T-helper 17 cell (primary cell): ENCODE measurements at places on chromosomes 7 and 10. TPM values are rescaled to one million over a fixed set of nuclear protein-coding genes. Genes with fewer than 3 reads are reported as not detected.
A peak's percentile ranks its signal among the peaks of the same experiment; 100 is the strongest.

DNA sequence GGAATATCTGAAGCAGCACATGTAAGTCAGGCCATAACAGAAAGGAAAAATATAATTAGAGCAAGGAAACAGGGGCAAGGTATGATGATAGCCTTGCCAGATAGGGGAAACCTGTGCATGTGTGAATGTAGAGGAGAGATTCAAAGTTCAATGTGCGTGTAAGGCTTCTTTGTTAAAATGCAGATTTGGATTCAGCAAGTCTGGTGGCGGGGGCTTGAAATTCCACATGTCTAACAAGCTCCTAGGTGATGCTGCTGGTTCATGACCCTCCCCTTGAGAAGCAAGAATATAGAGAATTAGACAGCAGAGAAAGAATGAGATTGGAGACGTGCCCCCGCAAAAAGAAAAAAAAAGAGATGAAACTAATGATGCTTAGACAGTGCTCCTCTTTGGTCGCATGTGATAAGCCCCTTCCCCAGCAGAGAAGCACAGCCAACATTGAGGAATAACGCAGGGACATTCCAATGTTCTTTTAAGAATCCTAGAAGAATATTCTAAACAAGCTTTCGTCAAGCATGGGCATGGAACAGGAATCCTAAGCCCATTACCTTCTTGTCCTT is 21.1 kb upstream of the MACC1 start:
- H3K4me3 ChIP-seq: peak overlapping the region; percentile 22
- DNase-seq: no peak
- H3K27me3 ChIP-seq: no peaks in the 10 kb centered on the region
- H3K36me3 ChIP-seq: no peaks in the 10 kb centered on the region

DNA sequence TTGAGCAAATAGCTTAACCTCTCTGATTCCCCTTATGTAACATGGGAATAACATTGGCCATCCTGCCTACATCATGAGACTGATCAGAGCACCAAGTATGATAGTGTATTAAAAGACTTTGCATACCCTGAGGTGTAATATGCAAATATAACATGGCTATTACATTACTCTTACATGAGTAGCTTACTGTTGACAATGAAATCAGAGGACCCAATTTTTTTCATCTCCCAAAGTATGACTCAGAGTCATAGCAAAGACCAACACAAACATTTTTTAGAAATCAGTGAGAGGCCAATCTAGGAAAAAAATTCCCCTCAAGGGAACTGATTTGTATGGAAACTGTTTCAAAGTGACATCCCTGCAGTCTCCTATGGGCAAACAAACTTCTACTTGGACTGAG is 47.0 kb upstream of the TMEM140 start:
- DNase-seq: no peak
- H3K36me3 ChIP-seq: no peaks in the 10 kb centered on the region
- H3K27ac ChIP-seq: no peak overlapping the region
- no peak overlapping the region for H3K4me3 ChIP-seq
- H3K27me3 ChIP-seq: no peaks in the 10 kb centered on the region

- H3K27ac ChIP-seq: no peak overlapping the region
- no peak for DNase-seq
- no peaks in the 10 kb centered on the region for H3K27me3 ChIP-seq
- no peak overlapping the region for H3K4me3 ChIP-seq
- H3K4me1 ChIP-seq: peaks cover 2% of the 10 kb centered on the region
- peaks cover 4% of the 10 kb centered on the region for H3K36me3 ChIP-seq
Observed at GRCh38 chr7:130853503-130854279, 119.7 kb upstream of the KLF14 start.

DNA sequence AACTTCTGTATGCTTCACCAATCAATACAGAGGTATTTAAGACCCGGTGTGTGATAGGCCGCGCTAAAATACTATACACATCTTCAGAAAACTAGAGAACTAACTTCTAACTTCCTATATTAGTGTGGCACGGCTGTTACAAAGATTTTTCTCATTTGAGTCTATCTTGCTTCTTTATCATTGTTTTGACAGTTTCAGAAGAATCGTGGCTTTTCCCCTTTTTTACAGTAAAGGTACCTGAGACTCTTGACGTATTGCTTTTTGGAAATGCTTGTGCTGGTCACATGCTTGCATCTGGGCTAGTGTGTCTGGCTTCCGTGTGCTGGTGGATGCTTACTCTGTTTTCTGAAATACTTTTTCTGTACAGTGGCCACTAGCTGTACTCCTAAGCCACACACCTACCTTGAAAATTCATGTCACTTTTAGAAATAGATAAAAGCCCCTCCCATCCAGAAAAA is 12.7 kb downstream of the IKZF1 start:
- no peaks in the 10 kb centered on the region for H3K27me3 ChIP-seq
- H3K4me1 ChIP-seq: peaks cover 81% of the 10 kb centered on the region
- DNase-seq: peak; percentile 49
- H3K36me3 ChIP-seq: peaks cover 2% of the 10 kb centered on the region
- peak overlapping the region; percentile 91 for H3K4me3 ChIP-seq

DNA sequence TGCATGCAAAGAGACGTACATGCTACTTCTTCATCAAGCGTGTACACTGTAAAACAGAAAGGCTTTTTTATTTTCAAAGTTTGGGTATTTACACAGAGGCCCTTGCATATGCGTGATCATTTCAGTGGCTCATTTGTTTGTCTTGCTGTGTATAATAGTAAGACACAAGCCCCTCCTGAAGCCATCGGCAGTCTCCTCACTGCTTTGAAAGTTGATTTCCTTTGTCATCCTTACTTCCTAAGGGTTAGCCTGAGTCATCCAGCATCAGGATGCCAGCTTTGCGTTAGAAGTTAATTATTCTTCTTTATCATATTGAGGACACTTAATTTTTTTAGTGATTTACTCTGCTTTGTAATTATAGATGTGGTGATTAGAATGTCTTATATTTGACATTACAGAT is 72.5 kb upstream of the CTBP2 start:
- H3K27me3 ChIP-seq: peaks cover 17% of the 10 kb centered on the region
- no peak overlapping the region for H3K27ac ChIP-seq
- no peak for DNase-seq

The SLC26A4 gene
- 0.21 TPM for total RNA-seq

- H3K27ac ChIP-seq: no peak overlapping the region
- no peak overlapping the region for H3K4me3 ChIP-seq
Observed at GRCh38 chr7:12323415-12323814, 80.2 kb downstream of the VWDE start.

The BAG3 gene
- total RNA-seq: 52.0 TPM

The CAPZA2 gene
- total RNA-seq: 81.0 TPM

The TAF3 gene
- 17.0 TPM for total RNA-seq

GRCh38 chr10:80492848-80493521 is 38.9 kb downstream of the TSPAN14 start:
- peak overlapping the region; percentile 87 for H3K4me3 ChIP-seq
- peaks cover 24% of the 10 kb centered on the region for H3K36me3 ChIP-seq
- H3K27me3 ChIP-seq: no peaks in the 10 kb centered on the region
- H3K27ac ChIP-seq: peak overlapping the region; percentile 93
- peaks cover 86% of the 10 kb centered on the region for H3K4me1 ChIP-seq

The PRPS1L1 gene
- not detected for total RNA-seq

- no peaks in the 10 kb centered on the region for H3K27me3 ChIP-seq
- H3K4me3 ChIP-seq: no peak overlapping the region
- H3K36me3 ChIP-seq: no peaks in the 10 kb centered on the region
- no peak for DNase-seq
Observed at GRCh38 chr10:65501259-65501658, 1424.6 kb upstream of the LRRTM3 start.

GRCh38 chr10:67723601-67724000 is 27.6 kb upstream of the CTNNA3 start:
- no peaks in the 10 kb centered on the region for H3K36me3 ChIP-seq
- H3K4me3 ChIP-seq: no peak overlapping the region
- no peaks in the 10 kb centered on the region for H3K27me3 ChIP-seq
- no peak for DNase-seq
- H3K4me1 ChIP-seq: no peaks in the 10 kb centered on the region
- no peak overlapping the region for H3K27ac ChIP-seq

The FEZF1 gene
- total RNA-seq: not detected

The BHLHA15 gene
- total RNA-seq: not detected

The SH2D4B gene
- total RNA-seq: 0.30 TPM

The TFR2 gene
- 6.1 TPM for total RNA-seq

The ZCCHC24 gene
- 1.1 TPM for total RNA-seq
